GF-D8 (cell line): ENCODE measurements at places on chromosomes 7 and 10.

DNA sequence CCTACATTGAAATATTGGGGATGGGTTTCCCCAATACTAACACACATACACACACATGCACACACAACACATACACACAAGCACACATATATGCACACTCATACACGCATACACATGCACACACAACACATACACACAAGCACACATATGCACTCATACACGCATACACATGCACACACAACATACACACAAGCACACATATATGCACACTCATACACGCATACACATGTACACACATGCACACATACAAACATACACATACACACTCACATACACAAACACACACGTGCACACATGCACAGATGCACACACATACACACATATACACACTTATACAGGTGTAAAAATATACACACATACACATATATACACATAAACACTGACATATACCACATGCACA is 127.4 kb upstream of the C7orf33 start:
- no peak for DNase-seq

- no peak for DNase-seq
Measured at GRCh38 chr10:15196021-15196834, 27.7 kb upstream of the NMT2 start.

GRCh38 chr7:76338298-76339084 is 20.3 kb downstream of the YWHAG start:
- no peak for DNase-seq

GRCh38 chr7:130356876-130357611 is 12.4 kb downstream of the CPA5 start:
- no peak for DNase-seq

DNA sequence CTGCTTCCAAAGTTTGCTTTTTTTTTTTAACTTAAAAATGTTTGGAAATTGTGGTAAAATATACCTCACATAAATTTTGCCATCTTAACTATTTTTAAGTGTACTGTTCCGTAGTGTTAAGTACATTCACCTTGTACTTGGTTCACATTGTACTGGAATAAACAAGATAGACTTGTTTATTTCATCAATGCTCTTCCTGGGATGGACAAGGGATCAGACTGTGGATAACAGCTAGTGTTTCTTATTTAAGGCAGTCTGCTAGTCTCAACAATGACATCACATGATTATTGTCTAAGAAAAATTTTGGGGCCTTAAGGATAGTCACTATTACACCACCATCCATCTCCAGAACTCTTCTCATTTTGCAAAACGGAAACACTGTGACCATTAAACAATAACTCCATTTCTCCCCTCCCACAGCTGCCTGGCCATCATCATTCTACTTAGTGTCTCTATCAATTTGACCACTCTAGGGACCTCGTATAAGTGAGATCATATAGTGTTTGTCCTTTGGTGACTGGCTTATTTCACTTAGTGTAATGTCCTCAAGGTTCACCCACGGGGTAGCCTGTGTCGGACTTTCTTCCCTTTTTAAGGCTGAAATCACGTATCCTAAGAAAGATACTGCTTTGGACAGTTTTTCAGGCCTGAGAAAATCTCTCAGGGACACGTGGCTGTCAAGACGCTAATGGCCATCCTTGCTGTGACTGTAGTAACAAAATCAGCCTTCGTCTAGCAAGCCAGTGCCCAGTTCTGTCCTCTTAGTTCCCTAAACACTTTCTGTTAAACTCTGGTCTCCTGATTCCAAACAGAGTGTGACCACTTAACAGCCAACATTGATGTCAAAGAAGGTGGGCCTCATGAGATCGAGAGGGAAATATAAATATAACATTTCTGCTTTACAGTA is 305.2 kb downstream of the FRMD4A start:
- DNase-seq = no peak

DNA sequence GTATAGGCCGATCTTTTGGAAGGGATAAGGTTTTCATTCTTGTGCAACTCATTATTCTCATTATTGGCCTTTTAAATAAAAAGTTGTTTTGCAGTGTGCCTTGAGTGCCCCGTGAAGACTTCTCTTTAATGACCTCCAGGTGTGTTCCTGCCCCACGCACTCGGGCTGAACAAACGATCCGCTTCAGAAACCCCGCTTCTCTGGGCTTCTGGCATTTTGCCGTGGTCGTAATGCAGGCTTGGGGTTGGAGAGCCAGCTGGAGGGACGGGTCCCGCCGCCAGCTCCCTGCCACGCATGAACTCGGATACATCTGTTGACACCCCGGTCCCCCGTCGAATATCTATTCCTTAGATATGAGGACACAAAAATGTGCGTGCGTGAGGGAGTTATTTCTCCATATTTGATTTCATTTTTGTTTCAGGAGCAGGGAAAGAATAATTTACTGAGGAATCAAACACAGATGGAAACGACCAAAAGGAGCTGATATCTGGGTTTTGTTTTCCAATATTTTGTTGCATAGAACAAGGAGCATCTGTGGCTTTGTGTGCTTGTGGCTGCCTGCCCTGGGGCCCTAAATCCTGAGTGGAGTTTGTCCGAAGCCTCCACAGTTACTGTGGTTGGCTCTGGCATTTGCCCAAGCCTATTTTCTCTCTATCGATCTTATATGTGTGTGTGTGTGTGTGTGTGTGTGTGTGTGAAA is 17.0 kb upstream of the TTYH3 start:
- no peak for DNase-seq

GRCh38 chr10:94630017-94630688 is 53.4 kb upstream of the CYP2C18 start:
- DNase-seq = no peak
